ENCODE measurements at places on chromosomes 12 and 14.
A peak's percentile ranks its signal among the peaks of the same experiment; 100 is the strongest.

DNA sequence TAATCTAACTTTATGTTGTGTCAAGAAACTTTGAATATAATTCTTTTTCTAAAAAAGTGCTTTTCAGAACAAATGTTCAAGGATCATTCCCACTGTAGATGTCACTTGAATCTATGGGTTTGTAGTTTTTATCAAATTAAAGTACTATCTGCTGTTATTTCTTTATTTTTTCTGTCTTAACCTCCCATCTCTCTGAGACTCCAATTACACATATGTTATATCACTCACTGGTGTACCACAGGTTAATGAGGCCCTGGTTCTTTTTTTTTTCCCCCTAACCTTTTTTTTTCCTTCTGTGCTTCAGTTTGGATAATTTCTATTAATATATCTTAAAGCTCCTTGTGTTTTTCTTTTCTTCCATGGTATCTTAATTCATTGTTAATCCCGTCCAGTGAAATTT is 279.9 kb upstream of the RGS6 start:
- DNase-seq: no peak

DNA sequence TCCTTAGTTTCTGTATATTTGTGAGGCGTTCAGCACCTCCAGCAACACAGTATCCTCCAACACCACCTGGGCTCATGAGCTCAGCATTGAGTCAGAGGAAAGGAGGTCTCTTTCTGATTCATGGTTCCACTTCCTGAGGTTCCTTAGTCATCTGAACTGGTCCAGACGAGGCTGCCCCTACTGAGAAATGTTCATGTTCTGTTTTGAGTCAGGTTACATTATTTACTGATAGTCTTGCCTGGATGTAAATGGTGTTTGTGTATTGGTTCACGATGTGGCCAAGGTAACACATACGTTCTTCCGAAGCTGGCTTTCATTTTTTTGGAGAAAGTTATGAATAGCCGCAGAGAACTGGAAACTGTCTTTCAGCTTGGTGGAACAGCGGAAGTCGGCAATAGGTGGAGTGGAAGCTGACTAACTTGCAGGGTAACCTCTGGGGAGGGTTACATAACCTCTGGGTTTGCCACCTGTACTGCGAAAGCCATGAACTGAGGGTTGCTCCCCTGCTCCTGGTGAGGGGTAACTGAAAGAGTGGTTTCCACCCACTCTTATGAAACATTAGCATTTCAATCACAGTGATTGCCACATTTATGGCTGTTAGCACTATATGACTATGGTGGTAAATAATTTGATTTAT is 42.2 kb upstream of the MANSC4 start:
- peak; percentile 26 for DNase-seq

DNA sequence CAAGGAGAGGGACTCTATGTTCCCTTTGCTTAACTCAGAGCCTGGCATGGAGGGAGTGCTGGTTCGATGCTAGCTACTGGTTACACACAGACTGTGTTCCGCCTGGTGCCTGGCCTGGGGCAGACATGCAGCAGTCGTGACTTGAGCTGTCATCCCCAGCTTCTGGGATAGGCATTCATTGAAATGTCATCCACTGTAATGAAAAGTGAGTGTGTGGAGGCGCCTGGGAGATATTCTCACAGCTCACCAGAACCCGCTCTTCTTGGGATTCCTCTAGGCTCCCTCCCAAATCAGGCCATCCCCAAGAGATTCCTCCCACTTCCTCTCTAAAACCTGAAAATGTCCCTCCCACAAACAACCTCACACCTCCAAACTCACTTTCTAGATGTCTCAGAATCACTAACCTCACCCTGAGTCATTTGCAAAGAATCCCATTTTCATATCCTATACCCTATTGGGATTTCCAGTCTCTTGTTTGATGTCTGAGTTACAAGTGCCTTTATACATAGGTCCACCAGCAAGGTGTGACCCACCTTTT is 82.8 kb downstream of the CRACR2A start:
- DNase-seq: no peak

GRCh38 chr14:90703841-90704737 is 112.1 kb downstream of the TTC7B start:
- no peak for DNase-seq

DNA sequence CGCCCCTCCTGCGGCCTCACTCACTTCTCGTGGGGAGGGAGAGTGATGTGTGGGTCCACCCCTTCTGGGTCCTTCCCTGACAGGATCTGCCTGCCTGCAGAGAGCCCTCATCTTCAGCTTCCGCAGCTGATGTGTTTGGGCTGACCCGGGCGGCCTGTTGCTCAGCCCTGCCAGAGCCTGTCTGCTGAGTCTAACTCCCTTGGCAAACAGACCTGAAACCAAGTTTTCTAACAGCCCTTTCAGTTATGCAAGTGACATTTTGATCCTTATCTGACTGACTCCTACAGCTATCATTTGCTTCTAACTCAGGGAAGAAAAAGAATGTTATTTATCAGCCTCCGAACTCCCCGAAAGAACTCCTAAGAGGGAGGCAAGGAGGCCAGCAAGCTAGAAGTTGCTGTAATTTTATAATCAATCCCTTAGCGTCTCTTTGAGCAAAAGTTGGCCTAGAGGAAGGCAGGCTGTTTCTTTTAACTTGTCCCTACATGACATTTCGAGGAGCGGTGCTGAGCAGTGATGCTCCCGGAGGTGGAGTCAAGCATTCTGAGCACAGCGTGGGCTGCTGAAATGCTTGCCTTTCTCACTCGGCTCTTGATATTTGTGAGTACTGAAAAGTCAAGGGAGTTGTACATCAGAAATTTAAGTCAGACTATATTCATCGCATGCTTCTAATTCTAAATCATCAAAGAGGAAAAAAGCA is 31.5 kb upstream of the CACNA2D4 start:
- no peak for DNase-seq

DNA sequence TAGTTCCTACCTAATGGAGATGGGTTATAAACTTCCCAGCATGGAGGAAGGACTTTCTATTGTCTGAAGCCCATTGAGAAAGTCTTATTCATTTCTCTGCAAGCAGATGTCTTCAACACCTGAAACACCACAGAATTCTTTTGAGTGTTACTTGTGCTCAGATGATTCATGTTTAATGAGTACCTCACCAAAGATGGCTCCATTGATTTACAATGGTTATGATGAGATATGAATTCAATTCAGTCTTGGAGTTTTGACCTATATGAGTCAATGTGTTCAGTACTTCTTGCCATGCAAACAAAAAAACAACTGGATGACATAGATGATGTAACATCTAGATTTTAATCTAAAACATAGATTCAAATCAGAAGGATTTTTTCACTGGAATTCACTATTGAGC is 15.4 kb upstream of the PAWR start:
- no peak for DNase-seq

- no peak for DNase-seq
These were observed 23.0 kb upstream of the REP15 start for GRCh38 chr12:27673101-27673718.

GRCh38 chr14:23301969-23302289 is 730 bp downstream of the PPP1R3E start:
- DNase-seq: no peak

DNA sequence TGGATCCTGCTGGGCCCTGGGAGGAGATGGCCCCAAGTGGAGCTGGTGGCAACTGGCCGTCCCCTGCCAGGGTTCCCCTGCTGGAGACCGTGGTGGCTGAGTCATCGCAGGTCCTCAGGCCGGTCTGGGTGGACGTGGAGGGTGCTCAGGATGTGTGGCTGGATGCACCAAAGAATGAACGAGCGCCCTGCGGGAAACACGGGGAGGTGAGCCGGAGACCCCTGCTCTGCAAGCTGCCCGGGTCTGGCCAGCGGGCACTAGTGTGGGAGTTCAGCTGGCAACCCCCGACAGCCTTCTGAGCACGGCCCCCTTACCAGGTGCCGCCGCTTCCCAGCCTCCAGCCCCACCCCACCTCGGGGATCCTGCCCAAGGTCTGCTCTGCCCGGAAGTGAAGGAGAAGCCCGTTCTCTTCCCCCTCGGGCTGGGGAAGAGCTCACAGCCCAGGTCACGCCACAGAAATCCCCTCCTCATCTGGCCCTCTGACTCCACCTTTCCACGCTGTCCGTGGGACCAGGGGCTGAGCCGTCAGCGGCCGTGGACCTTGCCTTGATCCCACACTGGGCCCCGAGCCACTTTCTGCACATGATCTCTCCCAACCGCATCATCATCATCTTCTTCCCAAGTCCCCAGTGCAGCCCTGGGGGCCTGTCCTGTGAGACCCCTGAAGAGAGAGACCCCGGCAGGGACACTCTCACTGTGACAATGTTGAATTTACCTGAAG is 165.5 kb downstream of the KIF26A start:
- DNase-seq: no peak

DNA sequence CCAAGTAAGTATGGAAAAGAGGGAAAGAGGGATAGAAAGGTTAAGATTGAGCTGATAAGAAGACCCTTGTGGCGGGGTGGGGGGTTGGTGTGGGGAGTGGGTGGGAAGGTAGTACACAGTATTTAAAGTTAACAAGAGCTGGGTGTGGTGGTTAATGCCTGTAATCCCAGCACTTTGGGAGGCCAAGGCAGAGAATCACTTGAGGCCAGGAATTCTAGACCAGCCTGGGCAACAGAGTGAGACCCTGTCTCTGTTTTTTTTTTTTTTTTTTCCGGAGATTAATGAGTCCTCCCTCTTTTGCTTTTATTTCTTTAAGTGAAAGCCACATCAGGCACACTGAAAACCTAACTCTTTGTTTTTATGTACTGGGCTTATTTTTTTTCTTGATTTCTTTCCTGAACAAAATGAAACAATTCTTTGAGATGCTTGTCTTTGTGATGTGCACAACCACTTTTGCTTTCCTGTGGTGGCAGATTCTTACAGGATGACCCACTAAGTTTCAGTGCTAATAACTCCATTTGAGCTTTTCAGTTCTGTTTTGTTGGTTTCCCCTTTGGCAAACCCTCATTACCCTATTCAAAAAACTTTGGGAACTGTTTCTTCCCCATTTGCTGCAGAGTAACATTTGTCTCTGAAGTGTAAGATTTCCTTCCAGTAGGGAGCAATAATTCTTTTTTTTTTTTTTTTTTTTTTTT is 54.8 kb downstream of the WNK1 start:
- peak; percentile 23 for DNase-seq

- no peak for DNase-seq
These were observed 4.6 kb upstream of the CACNB3 start for GRCh38 chr12:48813465-48814261.

DNA sequence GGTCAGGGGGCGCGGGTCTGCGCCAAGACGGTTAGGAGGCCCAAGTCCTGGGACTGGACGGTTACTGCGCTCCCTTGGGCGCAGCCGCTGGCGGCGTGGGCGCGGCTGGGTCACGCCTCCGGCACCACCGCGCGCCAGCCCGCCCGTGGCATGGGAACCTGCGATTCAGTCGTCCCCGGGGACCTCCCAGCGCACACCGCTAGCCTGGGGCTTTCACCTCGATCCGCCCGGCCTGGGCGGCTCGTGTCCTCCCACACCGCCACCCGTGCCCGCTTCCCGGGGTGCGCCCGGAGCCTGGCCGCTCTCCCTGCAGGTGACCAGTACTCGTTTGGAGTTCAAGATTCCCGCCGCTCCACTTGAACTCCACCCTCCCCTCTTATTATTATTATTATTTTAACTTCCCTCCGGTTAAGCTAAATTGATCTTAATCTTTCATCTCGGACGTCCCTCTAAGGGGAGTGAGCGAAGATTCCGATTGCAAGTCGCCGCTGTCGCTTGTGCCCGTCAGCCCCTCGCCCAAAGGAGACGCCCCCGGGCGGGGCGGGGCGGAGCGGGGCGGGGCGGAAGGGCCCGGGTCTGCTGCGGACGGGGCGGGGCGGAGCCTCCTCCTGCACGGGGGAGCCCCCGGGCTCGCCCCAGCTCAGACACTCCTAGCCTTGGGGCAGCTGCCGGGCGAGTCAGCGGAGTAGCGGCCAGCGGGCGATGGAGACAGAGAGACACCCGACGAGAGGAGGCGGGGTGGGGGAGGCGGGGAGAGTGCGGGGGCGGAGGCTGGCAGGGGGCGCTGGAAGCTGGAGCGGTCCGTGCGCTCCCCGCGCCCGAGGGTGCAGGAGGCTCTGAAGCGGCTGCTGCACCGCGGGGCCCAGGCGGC is at the start of gene KCNMB4:
Gene KCNMB4 (plus strand): TSS at position 643 of the 871 bp plus-strand sequence. CDS start 445 bp downstream, outside the sequence.
- DNase-seq: peak; percentile 54

DNA sequence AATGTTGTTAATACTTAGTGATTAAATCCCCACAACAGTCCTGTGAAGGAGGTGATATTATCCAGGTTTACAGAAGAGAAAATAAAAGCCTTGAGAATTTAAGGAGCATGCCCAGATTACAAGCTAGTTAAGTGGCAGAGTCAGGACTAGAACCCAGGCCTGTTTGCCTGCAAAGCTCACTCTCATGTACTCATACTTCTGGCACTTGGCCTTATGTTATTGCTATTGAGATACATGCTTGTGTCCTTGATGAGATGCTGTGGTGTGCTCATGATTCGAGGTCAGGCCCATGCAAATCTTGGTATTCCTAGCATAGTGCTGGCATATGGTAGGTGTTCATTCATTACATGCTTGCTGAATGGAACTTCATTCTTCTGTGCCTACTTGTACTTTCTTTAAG is 7.6 kb upstream of the EID3 start:
- no peak for DNase-seq

DNA sequence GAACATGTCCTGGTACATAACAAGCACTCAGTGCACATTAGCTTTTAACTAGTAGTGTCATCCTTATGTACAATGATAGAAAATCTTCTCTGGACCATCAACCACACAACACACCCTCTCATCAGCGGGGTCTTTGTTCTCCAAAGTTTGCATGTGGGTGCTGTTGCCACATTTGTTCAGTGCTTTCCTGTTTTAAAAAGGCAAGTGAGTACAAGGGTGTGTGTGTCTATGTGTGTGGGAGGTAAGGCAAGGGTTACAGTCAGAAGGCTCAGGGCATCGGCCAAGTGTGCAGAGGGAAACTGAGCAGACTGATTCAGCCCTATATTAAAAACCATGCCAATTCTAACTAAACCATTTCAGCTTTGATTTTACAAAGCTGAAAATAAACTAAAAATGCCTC is 17.9 kb downstream of the KRT76 start:
- no peak for DNase-seq

DNA sequence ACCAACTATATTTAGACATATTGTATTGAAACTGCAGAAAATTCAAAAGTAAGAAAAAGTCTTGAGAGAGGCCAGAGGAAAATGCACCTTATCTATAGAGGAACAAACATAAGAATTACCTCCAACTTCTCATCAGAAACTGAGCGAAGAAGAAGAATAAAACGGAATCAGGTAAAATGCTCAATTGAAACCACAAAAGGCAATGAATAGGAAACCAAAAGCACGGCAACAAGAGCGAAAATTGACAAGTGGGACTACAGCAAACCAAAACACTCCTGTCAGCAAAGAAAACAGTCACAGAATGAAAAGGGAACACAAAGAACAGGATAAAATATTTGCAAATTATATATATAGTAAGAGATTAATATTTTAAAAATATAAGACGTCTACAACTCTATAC is 61.9 kb upstream of the PARP11 start:
- DNase-seq: no peak
